Coronary artery (tissue), 2 donors: ENCODE measurements at places on chromosomes 1 and 21.
A peak's percentile ranks its signal among the peaks of the same experiment; 100 is the strongest.

DNA sequence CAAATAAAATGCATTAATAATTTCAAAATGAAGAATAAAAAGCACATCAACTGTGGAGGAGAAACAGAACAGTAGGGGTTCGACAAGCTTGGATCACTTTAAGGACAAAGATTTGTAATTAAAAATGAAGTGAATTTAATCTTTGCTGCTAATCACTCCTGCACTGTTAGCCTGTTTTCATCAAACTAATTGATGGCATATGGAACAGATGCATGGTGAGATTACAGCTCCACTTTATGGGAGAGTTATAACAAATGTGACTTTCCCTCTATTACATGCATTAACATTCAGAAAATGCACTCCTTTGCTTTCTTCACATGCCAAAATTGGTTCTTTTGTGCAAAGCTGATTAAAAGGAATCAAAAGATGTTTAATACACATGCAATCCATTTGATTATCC is 207.2 kb upstream of the C21orf91 start:
- no peak for DNase-seq

GRCh38 chr1:94926126-94926914 is 590 bp downstream of the CNN3 start:
- DNase-seq: peak; percentile 82

GRCh38 chr1:22875241-22875640 is 97.4 kb downstream of the LACTBL1 start:
- no peak for DNase-seq

DNA sequence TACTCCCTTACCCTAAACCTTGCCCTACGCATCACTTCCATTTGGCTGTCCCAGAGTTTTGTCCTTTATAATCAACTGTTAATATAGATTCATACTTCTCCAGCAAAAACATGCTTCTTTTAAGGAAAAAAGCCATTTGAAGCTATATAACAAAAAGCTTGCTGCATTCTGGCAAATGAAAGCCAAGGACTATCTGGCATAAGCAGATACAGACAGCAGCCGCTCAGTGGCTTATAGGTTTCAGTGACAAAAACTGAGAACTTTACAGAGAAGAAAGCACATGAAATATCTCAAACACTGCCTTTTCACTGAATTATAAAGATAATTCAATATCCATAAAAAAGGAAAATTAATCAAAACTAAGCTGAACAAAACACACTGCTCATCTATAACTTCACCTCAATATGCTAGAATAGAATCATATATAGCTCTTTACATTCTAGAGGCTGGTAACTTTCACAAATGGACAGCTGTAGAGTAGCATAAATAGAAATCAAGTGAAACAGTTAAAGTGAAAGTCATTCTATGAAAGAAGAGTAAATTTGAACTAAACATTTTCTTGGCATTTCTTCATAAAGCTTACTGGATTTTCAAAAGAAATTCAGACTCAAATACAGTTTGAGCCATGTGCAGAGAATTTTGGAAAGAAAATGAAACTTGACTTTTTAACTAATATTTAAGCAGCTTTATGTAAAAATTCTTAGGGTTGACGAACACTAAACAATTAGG is 19.6 kb downstream of the CDC42BPA start:
- no peak for DNase-seq

DNA sequence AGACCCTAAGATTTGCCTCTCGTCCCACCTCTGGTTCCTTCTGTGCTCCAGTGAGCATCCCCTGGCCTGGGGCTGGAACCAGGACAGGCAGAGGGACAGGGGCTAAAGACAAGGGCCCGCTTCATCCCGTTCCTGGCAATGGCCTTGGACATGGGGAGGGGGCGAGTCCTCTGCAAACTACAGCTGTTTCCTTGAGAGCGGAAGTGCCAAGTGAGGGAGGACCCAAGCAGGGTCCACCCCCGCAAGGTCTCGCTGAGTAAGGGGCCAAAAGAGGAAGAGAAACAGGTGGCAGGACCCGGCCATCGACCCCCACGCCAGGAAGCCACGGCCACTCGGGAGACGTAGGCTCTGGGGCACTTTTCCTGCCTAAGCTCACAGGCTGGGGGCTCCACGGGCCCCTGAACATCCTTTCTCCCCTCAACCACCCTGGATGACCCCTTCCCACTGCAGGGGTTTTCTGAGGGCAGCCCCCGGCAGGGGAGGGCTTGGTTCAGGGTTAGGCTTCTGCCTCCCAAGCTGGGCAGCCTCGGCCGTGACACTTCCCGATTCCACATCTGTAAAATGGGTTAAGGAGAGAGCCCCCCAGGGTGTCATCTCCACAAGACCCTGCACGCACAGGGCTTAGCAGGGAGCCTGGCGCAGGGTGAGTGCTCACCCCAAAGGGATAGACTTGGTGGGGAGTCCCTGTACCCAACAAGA is 17.9 kb upstream of the PLEKHG5 start:
- no peak for DNase-seq

- no peak for DNase-seq
These were observed 160.2 kb downstream of the DENND1B start for GRCh38 chr1:197614916-197615692.

DNA sequence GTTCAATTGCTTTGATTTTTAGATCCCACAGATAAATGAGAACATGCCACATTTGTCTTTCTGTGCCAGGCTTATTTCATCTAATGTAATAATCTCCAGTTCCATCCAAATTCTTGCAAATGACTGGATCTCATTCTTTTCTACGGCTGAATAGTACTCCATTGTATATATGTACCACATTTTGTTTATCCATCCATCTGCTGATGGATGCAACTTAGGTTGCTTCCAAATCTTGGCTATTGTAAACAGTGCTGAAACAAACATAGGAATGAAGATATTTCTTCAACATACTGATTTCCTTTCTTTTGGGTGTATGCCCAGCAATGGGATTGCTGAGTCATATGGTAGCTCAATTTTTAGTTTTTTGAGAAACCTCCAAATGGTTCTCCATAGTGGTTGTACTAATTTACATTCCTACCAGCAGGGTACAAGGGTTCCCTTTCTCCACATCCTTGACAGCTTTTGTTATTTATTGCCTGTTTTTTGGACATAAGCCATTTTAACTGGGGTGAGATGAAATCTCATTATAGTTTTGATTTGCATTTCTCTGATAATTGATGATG is 344.4 kb downstream of the KCTD3 start:
- DNase-seq: no peak

DNA sequence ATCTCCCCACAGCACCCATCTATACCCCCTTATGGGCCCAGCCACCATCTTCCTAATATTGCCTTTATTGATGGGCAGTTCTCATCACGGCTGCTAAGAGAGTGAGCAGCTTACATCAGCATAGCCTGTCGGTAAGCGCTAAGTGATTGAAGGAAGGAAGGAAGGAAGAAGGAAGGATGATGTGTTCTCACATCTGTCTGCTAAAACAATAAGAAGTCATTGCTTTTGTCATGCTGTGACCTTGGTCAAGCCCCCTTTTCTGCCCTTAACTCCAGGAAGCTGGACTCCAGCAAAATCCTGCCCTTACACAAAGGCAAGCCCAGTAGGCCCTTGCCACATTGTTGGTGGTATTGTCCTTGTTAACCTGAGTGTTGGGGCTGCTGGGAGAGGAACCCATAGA is 165.0 kb downstream of the ETS2 start:
- DNase-seq: no peak

DNA sequence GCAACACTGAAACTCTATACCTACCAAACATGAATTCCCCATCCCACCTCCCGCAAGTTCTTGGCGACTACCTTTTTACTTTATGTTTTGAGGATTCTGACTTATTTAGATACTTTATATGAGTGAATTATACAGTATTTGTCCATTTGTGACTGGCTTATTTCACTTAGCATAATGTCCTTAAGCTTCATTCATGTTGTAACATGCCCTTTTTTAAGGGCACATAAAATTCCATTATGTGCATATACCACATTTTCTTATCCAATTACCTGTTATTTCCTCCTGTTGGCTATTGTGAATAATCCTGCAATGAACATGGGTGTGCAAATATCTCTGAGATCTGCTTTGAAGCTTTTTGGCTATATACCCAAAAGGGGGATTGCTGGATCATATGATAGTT is 22.0 kb upstream of the CHIT1 start:
- DNase-seq: no peak

DNA sequence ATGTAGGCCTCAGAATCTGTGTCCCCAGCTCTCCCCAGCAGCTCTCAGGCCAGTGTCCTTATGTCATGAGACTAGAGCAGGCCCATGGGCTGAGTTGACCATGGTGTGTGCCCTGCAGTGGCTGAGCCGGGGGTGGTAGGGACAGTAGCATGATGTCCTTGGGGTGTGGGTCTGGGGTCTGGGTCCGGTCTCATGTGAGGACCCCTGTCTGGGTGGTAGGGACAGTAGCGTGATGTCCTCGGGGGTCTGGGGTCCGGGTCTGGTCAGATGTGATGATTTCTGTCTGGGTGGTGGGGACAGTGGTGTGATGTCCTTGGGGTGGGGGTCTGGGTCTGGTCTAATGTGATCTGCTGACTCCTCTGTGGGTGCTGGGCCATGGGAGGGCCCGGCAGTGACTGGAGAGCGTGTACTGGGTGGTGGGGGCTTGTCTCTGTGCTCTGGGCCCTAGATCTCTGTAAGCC is 64.5 kb downstream of the OBSCN start:
- peak; percentile 55 for DNase-seq

- no peak for DNase-seq
These were observed 933.4 kb downstream of the PLA2G4A start for GRCh38 chr1:187762118-187762517.
